ENCODE measurements at places on chromosomes 13 and 19.

DNA sequence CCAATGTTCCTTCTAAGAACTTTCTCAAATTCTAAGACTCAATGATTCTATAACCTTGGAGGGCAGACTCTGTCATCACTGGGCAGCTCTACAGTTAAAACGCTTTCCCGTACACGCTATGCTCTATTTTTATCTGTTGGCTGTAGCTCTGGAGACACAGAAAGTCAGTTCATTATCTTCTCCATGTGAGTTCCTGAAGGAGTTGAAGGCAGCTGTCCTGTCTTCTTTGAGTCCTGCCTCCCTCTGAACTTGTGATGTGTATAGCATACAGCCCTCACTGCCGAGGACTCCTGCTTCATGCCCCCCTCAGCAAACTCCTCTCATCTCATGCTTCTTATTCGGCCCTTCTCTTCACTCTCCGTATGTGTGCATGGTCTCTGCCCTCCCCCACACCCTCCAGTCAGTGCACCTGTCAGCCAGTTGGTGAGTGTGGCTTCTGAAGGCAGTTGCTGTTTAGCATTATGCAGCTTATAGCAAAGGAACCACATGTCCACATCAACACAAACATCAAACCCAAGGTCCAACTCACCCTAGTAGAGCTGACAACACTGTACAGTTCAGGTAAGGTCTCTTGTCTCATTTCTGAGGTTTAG, 504.9 kb downstream of the DIAPH3 start:
- DNase-seq = no peak

DNA sequence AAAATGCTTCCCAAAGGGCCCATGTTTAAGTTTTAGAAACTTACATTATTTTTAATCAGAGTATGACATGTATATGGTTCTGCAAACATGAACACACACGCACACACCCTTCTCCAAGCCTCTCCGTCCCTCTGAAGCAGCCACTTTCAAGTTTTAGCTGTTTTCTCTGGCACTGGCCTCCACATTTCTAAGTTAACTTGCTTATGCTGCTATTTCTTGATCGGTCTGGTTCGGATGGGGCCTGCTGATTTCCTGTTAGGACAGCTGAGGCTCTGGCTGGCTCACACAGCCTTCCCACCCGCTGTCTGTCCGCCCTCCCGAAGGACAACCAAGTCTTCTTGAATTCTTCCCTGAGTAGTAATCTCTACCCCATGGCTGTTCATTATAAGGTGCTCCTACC, 4.4 kb downstream of the SPC24 start:
- no peak for DNase-seq

DNA sequence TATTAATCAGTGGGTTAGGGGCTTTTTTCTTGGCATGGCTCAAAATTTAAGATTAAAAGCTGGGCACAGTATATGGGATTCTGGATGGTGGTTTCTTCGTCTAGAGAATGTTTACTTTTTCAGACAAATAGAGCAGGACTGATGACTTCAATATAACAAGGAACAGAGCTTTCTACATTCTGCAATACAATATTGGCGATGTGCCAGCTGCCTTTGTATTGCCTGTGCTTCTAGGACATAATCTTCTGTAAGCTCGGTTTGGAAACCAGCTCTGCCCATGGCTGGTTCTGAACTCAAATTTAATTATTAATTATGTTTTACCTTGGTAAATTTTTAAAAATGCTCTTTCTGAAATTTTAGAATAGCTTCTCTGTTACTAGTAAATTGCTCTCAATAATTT, 139.1 kb upstream of the TRPC4 start:
- DNase-seq = no peak

DNA sequence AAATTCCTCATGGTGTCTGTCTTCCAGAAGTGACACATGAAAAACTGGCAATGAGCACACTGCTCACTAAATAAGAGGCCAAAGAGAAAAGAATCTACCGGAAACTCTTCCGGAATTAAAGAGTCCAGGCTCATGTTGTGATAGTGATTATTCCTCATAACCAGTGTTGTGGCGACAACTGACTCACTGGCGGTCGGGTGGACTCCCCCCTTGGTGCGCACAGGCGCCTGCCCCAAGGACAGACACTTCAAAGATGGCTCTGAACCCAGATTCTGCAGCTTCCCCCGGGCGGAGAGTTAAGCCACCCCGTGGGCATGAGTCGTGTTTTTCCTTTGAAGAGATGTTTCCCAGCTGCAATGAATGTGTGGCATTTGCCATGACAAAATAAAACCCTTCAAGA, 10.3 kb downstream of the IL17D start:
- DNase-seq = no peak

DNA sequence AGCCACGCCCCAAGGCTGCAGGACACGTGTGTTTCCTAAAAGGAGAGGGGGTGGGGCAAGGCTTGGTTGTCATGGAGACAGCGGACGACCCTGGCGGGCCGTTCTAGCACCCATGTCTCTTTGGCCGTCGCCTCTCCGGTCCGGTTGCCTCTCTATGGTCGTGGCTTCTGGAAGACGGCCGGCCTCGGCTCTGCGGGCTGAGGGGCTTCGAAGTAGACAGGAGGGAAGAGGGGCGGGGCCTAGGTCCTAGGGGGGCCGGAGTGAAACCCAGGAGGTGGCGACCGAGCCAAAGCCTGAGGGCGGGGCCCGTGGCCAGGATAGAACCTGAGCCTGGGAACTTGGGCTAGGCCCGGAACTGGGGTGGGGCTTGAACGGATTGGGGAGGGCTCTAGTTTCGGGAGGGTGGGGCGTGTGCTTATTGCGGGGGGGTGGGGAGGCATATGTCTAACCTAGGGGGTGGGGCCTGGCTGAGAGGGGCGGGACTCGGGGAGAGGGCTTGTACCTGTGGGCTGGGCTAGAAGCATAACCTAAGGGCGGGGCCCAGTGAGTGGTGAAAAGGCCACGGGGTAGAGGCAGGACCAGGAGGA, 750 bp upstream of the SLC27A1 start:
- DNase-seq = peak; percentile 89

DNA sequence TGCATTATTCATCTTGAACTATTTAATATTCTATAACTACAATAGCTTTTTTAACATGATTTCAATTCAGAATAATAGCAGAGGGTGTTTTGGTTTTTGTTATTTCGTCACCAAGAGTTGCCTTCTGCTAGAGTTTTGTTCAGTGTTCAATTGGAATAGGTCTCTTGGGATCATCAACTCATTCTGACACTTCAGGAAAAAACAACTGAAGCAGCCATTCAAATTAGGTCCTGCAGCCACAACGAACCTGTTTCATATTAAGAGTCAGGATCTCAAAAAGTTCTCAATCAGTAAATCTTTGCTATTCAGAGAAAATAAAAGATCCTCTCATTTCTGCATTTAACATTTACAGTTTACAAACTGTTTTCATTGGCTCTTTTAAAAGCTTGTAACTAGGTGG, 2.4 kb upstream of the CHAMP1 start:
- DNase-seq = no peak

DNA sequence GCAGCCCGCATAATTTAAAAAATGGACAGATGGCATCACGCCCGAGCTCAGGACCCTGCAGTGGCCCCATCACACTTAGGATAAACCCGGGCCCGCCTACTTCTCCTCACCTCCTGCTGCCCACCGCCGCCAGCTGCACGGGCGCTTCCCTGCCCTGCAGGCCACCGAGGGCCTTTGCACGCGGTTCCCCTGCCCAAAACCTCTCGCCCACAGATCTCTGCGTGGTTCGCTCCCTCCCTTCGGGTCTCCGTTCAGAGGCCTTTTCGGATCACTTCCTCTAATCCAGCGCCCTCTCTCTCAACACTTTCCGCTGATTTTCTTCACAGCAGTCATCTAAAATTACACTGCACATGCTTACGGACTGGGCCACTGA, 1.8 kb downstream of the SHISA7 start:
- peak; percentile 37 for DNase-seq

- DNase-seq = no peak
Measured at GRCh38 chr13:65660731-65661130, 1569.4 kb downstream of the PCDH9 start.

- DNase-seq = no peak
Measured at GRCh38 chr13:71327266-71327665, 539.7 kb downstream of the DACH1 start.

DNA sequence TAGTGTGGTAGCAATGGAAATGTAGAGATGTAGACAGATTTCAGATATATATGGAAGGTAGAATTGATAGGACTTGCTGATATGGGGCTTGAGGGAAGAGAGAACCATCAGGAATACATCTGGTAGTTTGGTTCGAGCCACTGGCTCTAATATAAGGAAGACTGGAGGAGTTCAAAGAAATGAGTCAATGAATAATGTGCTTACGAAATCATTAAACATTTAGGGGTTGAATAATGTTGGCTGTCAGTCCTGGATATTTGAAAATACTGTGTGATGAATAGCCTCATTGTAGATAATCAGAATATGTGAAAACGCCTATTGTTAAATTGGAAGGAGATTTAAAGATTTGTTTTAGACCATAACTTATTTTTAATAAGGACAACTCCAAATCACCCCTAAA, 21.6 kb downstream of the SGCG start:
- DNase-seq = no peak

- peak; percentile 51 for DNase-seq
Measured at GRCh38 chr13:57624565-57625435, 6.7 kb upstream of the PCDH17 start.

DNA sequence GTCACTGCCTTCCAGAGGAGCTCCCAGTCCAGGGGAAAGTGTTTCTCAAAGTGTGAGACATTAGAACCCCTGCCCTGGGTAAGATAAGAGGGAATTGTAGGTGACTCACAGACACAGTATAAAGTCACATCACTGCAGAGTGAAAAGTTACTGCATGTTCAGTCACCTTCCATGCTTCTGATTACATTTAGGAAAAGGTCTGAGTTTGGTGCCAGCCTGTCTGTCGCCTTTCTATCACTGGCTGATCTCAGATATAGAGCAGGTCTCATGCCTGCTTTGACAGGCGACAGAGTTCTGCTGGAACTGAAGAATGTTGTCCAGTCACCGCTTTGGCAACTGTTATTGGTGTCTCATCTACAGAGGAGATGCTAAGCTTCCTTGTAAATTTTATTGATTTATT, 1078.6 kb downstream of the UQCRFS1 start:
- DNase-seq = no peak

GRCh38 chr19:4516939-4517300, 1.4 kb downstream of the PLIN4 start:
- DNase-seq = no peak

DNA sequence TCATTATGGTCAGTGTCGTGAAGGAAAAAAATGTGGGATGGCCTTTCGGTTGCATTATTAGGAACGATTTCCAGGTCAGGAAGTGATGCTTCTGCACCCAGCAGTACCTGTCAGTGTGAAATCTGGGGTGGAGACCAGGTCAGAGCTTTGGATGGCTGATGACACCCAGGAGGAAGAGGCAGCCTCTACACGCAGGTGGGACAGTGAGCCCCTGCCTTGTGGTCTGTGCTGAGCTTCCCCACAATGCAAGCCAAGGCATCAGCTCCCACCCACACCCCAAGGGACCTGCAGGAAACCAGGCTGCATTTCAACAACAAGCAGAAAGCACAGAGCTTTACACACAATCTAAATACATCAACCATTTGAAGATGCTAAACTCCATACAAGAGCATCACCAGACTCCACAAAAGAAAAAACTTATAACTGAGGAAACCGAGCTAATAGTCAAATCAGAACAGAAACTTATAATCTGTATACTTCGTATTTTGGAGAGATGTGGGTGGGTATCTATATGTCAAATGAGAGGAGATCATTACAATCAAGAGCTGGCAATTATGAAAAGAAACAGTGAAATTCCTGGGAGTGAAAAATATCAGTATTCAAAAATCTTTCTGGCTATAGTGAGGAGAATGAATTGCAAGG, 130.1 kb downstream of the ZDHHC20 start:
- no peak for DNase-seq

- no peak for DNase-seq
Measured at GRCh38 chr19:2846180-2846894, 5.1 kb downstream of the ZNF555 start.

- no peak for DNase-seq
Measured at GRCh38 chr19:30155381-30156200, 213.6 kb downstream of the URI1 start.

- no peak for DNase-seq
Measured at GRCh38 chr19:48616491-48617056, 1.7 kb upstream of the FAM83E start.

GRCh38 chr13:33003458-33004019, 12.7 kb upstream of the KL start:
- no peak for DNase-seq

GRCh38 chr13:29165840-29166239, 345.7 kb downstream of the MTUS2 start:
- DNase-seq = no peak

GRCh38 chr19:3516675-3517207, 10.6 kb downstream of the FZR1 start:
- DNase-seq = no peak

DNA sequence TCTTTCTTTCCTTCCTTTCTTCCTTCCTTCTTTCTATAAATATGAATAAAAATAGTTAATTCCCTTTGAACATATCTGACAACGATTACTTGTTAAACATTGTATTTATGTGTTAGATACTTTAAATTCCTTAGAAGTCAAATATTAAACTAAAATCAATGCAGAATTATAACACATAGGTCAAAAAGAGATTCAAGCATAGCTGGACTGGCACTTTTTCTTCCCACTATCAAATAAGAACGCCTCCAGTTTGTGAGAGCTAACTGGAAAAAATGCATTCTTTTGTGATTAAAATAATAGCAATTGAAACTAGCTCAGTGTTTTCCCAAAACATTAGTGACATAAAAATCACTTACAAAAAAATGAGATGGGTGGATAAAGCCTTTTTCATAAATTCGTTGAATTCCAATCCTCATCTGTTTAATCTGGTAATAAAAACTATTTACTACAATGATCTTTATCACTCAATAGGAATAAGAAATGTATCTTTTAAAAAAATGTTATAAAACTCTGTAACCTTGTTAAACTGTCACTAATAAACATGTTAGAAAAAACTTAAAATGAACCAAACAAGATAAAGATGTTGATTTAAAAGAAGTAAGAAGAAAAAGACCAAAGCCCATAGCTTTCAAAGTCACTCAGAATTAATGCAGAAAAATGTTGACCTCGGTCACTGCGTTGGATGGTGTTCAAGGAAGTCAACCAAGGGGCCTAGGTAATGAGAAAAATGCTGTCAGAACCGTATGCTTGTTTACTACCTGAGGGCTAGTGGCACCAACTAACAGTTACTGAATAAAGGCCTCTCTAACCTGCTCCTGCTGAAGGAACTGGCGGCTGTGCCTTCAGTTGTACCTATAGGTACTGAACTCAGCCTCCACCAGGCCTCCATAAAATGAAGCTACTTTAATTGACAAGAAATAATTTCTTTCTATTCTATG, 1039.5 kb upstream of the SLC10A2 start:
- DNase-seq = no peak

GRCh38 chr19:495402-496111, 729 bp upstream of the MADCAM1 start:
- DNase-seq = no peak

DNA sequence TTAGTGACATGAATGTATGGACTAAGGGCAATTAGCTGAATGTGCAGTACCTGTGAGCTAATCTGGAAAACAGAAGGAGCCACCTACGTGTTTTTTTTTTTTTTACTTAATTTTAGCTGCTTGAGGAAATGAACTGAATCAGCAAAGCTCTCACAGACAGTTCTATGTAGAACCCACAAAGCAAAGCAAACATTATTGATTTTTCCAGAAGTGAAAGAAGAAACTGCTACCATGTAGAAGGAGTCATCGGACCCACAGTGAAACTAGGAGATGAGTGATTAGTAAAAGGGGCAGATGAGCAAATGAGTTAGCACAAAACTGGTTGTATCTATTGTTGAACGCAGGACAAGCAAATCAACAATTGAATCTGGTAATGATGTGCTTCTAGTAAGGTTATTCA, 94.1 kb upstream of the SLC7A1 start:
- no peak for DNase-seq

GRCh38 chr13:71798707-71799106, 68.3 kb downstream of the DACH1 start:
- no peak for DNase-seq

GRCh38 chr19:29429581-29429980, 96.2 kb upstream of the VSTM2B start:
- DNase-seq = no peak
